ENCODE measurements at places on chromosomes 13 and 19. TPM values are rescaled to one million over a fixed set of nuclear protein-coding genes. Genes with fewer than 3 reads are reported as not detected.

ZNF324 gene
- 11.5 TPM for total RNA-seq

DNA sequence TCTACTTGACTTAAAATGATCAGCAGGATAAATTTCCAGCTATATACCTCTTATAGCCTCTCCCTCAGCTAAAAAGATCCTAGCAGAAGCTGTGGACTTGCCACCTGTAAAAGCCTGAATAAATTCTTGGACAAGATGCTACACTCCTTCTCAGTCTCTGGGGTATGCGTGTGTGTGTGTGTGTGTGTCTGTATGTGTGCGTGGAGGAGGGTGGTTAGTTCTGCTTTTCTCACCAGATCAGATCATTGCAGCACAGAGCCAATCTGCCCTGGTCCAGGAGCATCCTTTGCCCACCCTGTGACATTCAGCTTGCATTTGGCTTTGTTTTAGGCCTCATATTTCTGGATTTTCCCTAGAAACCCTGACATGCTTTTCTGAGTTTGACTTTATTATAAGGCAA, 438.3 kb downstream of the RFC3 start:
- no peak overlapping the region for H3K4me3 ChIP-seq
- no peak for DNase-seq
- peaks cover 6% of the 10 kb centered on the region for H3K4me1 ChIP-seq

- no peak for DNase-seq
- H3K27me3 ChIP-seq, result no peaks in the 10 kb centered on the region
- no peak overlapping the region for H3K27ac ChIP-seq
- no peaks in the 10 kb centered on the region for H3K4me1 ChIP-seq
These were observed 105.6 kb upstream of the PEG3 start for GRCh38 chr19:56946159-56946558.

DNA sequence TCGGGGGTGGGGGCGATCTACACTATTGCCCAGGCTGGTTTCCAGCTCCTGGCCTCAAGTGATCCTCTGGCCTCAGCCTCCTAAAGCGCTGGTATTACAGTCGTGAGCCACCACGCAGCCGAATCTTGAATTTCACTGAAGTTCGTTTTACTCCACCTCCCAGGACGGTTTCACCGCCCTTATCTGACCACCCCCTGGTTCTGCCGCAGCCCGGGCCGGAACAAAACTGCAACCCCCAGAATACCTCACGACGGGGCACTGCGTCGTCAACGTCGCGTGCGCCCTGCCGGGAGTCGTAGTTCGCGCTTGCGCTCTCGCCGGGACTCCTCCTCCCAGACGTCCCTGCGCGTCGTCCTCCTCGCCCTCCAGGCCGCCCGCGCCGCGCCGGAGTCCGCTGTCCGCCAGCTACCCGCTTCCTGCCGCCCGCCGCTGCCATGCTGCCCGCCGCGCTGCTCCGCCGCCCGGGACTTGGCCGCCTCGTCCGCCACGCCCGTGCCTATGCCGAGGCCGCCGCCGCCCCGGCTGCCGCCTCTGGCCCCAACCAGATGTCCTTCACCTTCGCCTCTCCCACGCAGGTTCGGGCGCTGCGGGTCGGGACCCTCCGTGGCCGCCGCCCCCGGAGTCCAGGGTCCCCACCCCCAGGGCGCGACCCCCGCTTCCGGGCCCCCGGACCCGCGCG, at the start of gene ATP5F1D:
Gene ATP5F1D (plus strand): TSS at position 335 of the 679 bp plus-strand sequence. CDS start 100 bp downstream, at position 435.
- no peaks in the 10 kb centered on the region for H3K27me3 ChIP-seq
- peak within 1 kb of the TSS; percentile 93 for H3K27ac ChIP-seq
- H3K4me3 ChIP-seq, result peak within 1 kb of the TSS; percentile 92

CDX2 gene
- total RNA-seq, result 31.8 TPM

- H3K4me3 ChIP-seq, result peak overlapping the region; percentile 22
- H3K27ac ChIP-seq, result no peak overlapping the region
- DNase-seq, result no peak
- peaks cover 5% of the 10 kb centered on the region for H3K4me1 ChIP-seq
- H3K36me3 ChIP-seq, result no peaks in the 10 kb centered on the region
These were observed 1.5 kb downstream of the KISS1R start for GRCh38 chr19:918481-919198.

CD209 gene
- not detected for total RNA-seq

GRCh38 chr19:21587549-21587948, 82.1 kb downstream of the ZNF429 start:
- H3K27ac ChIP-seq, result no peak overlapping the region
- no peaks in the 10 kb centered on the region for H3K4me1 ChIP-seq
- no peaks in the 10 kb centered on the region for H3K36me3 ChIP-seq
- H3K4me3 ChIP-seq, result peak overlapping the region; percentile 85
- peaks cover 3% of the 10 kb centered on the region for H3K27me3 ChIP-seq
- DNase-seq, result no peak

GRCh38 chr13:47076500-47076899, 179.6 kb upstream of the HTR2A start:
- H3K36me3 ChIP-seq, result peaks cover 3% of the 10 kb centered on the region
- H3K27me3 ChIP-seq, result no peaks in the 10 kb centered on the region
- no peak overlapping the region for H3K27ac ChIP-seq
- no peak for DNase-seq
- no peaks in the 10 kb centered on the region for H3K4me1 ChIP-seq
- H3K4me3 ChIP-seq, result no peak overlapping the region

DNA sequence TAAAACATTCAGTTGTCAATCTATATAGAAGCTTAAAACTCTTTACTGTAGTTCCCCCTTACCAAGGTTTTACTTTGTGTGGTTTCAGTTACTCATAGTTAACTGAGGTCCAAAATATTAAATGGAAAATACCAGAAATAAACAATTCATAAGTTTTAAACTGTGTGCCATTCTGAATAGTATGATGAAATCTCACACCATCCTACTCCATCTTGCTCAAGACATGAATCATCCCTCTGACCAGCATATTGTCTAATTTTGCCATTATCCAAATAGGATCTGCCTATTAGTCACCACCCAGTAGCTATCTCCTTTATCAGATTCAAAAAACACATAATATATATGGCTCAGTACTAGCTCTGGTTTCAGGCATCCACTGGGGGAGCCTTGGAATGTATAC, 22.4 kb downstream of the ZNF571 start:
- peaks cover 60% of the 10 kb centered on the region for H3K36me3 ChIP-seq
- no peak overlapping the region for H3K4me3 ChIP-seq
- H3K27ac ChIP-seq, result no peak overlapping the region
- no peaks in the 10 kb centered on the region for H3K4me1 ChIP-seq

SERP2 gene
- total RNA-seq, result 3.6 TPM

LILRB2 gene
- total RNA-seq, result not detected

ETV2 gene
- total RNA-seq, result 1.1 TPM

DNA sequence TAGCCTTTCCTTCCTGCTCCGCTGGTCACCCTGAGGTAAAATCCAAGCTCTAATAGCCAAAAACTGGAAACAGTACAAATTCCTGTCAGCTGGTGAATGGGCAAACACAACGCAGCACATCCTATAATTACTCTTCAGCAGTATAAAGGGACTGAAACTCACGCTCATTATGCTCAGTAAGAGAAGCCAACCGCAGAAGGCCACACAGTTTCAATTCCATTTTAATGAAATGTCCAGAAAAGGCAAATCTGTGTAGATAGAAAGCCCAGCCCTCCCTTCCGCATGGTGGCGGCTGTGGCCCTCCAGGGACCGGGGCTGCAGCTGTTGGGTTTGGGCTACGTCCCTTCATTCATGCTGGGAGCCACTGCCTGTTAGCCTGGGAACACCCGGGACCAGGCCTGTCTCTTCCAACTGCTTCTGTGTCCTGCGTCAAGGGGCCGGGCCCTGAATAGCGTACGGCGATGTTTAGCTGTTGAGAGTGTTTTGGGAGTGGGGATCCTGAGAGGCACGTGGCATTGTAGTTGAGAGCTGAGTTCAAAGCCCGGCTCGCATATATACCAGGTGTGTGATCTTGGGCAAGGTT, 23.5 kb downstream of the NKPD1 start:
- H3K4me3 ChIP-seq, result peak overlapping the region; percentile 21
- no peaks in the 10 kb centered on the region for H3K27me3 ChIP-seq
- H3K36me3 ChIP-seq, result no peaks in the 10 kb centered on the region
- no peak for DNase-seq
- peak overlapping the region; percentile 54 for H3K27ac ChIP-seq

- no peaks in the 10 kb centered on the region for H3K27me3 ChIP-seq
- DNase-seq, result no peak
- no peak overlapping the region for H3K4me3 ChIP-seq
- H3K36me3 ChIP-seq, result peaks cover 45% of the 10 kb centered on the region
- H3K4me1 ChIP-seq, result no peaks in the 10 kb centered on the region
- H3K27ac ChIP-seq, result no peak overlapping the region
These were observed 34.4 kb downstream of the ZNF568 start for GRCh38 chr19:36950335-36951119.

GRCh38 chr19:29118389-29118788, 94.6 kb downstream of the UQCRFS1 start:
- H3K36me3 ChIP-seq, result no peaks in the 10 kb centered on the region
- H3K27ac ChIP-seq, result no peak overlapping the region
- peaks cover 13% of the 10 kb centered on the region for H3K27me3 ChIP-seq
- H3K4me3 ChIP-seq, result no peak overlapping the region
- no peak for DNase-seq

GRCh38 chr13:27264181-27264580, 6.4 kb upstream of the RASL11A start:
- peaks cover 13% of the 10 kb centered on the region for H3K36me3 ChIP-seq
- peak overlapping the region; percentile 3 for H3K4me3 ChIP-seq
- no peaks in the 10 kb centered on the region for H3K27me3 ChIP-seq
- H3K4me1 ChIP-seq, result peaks cover 11% of the 10 kb centered on the region
- no peak for DNase-seq
- H3K27ac ChIP-seq, result peak overlapping the region; percentile 62

DNA sequence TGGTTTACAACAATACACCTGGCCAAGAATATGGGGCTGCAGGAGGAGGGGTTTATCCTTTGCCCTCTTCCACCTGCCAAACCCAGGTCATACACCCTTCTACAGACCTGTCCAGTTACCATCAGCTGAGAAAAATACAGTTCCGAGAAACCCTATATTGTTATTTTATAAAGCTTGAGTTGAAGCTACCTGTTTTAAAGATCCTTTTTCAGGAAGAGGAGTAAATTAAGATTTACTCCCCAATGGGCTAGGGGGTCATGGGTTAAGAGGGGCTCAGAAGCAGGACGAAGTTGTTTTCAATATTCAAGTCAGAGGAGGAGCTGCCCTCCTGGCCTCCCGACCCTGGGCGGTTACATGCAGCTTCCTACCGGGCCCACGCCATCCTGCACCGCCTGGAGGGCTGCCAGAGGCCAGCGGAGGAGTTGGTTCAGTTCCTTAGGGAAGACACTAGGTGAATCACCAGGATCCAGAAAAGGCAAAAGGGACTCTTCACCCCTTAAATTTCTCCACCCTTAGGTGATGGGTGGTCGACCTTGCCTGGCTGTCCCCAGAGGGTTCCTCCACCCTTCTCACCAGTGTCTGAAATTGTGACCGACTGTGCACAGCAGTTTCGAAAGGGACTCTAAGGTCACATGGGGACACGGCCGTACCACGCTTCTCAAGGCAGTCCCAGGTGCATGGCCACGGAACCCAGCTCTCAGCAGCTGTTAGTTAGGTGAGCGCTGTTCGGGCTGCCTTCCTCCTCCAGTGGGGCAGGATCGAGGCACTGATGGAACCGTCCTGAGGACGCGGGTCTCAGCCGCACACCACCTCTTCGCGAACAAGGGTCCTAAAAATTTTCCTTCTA, 1.2 kb downstream of the GJB2 start:
- H3K27me3 ChIP-seq, result peaks cover 76% of the 10 kb centered on the region
- peaks cover 8% of the 10 kb centered on the region for H3K4me1 ChIP-seq
- peak overlapping the region; percentile 86 for H3K4me3 ChIP-seq
- H3K36me3 ChIP-seq, result peaks cover 5% of the 10 kb centered on the region
- DNase-seq, result no peak

- no peaks in the 10 kb centered on the region for H3K27me3 ChIP-seq
- no peak overlapping the region for H3K27ac ChIP-seq
- H3K4me3 ChIP-seq, result no peak overlapping the region
- no peaks in the 10 kb centered on the region for H3K4me1 ChIP-seq
These were observed 19.2 kb downstream of the C13orf42 start for GRCh38 chr13:51091839-51092238.

CRB3 gene
- total RNA-seq, result 63.3 TPM

DNA sequence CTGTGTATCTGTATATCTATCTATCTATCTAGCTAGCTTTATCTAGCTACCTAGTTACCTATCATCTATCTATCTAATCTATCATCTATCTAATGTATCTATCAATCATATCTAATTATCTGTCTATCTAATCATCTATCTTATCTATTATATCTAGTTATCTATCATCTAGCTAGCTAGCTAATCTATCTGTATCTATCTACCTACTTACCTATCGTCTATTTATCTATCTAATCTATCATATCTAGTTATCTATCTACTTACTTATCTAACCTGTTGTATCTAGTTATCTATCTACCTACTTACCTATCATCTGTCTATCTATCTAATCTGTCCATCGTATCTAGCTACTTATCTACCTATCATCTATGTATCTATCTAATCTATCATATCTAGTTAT, 17.9 kb downstream of the VSTM1 start:
- H3K4me1 ChIP-seq, result no peaks in the 10 kb centered on the region
- H3K27me3 ChIP-seq, result peaks cover 57% of the 10 kb centered on the region
- DNase-seq, result no peak

CEACAM7 gene
- total RNA-seq, result 8.0 TPM

- H3K27me3 ChIP-seq, result peaks cover 3% of the 10 kb centered on the region
- no peak for DNase-seq
- H3K4me3 ChIP-seq, result no peak overlapping the region
- H3K27ac ChIP-seq, result no peak overlapping the region
These were observed 158.9 kb downstream of the ZIC5 start for GRCh38 chr13:99812625-99813024.

DNA sequence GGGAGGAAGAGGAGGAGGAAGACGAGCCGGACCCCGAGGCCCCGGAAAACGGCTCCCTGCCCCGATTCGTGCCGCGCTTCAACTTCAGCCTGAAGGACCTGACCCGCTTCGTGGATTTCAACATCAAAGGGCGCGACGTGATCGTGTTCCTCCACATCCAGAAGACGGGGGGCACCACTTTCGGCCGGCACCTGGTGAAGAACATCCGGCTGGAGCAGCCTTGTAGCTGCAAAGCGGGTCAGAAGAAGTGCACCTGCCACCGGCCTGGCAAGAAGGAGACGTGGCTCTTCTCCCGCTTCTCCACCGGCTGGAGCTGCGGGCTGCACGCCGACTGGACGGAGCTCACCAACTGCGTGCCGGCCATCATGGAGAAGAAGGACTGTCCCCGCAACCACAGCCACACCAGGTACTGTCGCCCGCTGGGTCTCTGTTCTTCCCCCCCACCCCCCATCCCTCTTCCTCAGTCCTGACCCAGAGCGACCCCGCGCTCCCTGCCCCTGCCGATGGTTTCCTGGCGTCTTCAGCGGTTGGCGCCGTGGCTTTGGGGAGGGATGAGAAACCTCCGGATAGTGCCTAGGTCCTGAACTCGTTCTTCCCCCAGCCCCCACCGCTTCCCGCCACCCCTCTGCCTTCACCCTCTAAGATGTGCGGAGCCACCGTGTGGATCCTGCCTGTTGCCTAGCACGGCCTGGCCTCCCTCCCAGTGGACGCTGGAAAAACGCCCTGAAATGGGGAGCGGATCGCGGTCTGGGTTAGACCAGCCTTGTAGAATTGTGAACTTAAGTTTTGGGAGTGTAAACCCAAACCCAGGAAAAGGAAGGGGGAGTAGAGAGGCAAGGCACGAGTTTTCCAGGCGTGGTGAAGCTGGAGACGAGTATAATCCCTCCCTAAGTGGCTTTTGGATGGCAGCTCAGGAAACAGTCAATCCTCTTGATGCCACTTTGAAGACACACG, 1.5 kb downstream of the HS6ST3 start:
- H3K4me3 ChIP-seq, result peak overlapping the region; percentile 86
- H3K27me3 ChIP-seq, result peaks cover 78% of the 10 kb centered on the region
- peaks cover 5% of the 10 kb centered on the region for H3K4me1 ChIP-seq
- no peak overlapping the region for H3K27ac ChIP-seq
- H3K36me3 ChIP-seq, result no peaks in the 10 kb centered on the region

GRCh38 chr19:22422211-22422610, at the start of gene ZNF98:
Gene ZNF98, minus strand, starts transcription at chr19:22422346. Its CDS starts 122 bp downstream, at chr19:22422224.
- no peak within 1 kb of the TSS for H3K4me3 ChIP-seq
- H3K4me1 ChIP-seq, result no peaks in the 10 kb centered on the region
- DNase-seq, result no peak
- no peak within 1 kb of the TSS for H3K27ac ChIP-seq
- no peaks in the 10 kb centered on the region for H3K27me3 ChIP-seq
